Naive thymus-derived CD4-positive, alpha-beta T cell (primary cell): ENCODE measurements at places on chromosomes 2 and 18.
A peak's percentile ranks its signal among the peaks of the same experiment; 100 is the strongest.

GRCh38 chr18:12774982-12775381 lies 72.1 kb downstream of the PSMG2 start:
- H3K4me1 ChIP-seq: no peaks in the 10 kb centered on the region
- no peaks in the 10 kb centered on the region for H3K27me3 ChIP-seq
- peak overlapping the region; percentile 64 for H3K27ac ChIP-seq
- no peak for DNase-seq

DNA sequence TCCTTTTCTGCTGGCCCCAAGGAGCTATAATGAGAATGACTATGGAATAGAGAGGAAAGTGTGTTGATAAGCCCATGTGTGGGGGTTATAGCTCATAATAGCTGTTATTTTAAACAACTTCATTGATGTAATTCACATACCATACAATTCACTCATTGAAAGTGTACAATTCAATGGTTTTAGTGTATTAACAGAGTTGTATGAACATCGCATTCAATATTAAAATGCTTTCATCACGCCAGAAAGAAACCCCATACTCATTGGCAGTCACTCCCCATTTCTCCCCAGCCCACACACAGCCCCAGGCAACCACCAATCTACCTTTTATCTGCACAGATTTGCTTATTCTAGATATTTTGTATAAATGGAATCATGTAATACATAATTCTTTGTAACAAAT lies 139.6 kb upstream of the CYP1B1 start:
- no peak overlapping the region for H3K27ac ChIP-seq
- H3K4me1 ChIP-seq: no peaks in the 10 kb centered on the region
- no peak overlapping the region for H3K4me3 ChIP-seq
- H3K27me3 ChIP-seq: no peaks in the 10 kb centered on the region

- no peaks in the 10 kb centered on the region for H3K36me3 ChIP-seq
- no peak overlapping the region for H3K4me3 ChIP-seq
- no peak overlapping the region for H3K27ac ChIP-seq
- H3K27me3 ChIP-seq: no peaks in the 10 kb centered on the region
- no peaks in the 10 kb centered on the region for H3K4me1 ChIP-seq
These were observed 78.0 kb upstream of the PNPT1 start for GRCh38 chr2:55771612-55772011.

DNA sequence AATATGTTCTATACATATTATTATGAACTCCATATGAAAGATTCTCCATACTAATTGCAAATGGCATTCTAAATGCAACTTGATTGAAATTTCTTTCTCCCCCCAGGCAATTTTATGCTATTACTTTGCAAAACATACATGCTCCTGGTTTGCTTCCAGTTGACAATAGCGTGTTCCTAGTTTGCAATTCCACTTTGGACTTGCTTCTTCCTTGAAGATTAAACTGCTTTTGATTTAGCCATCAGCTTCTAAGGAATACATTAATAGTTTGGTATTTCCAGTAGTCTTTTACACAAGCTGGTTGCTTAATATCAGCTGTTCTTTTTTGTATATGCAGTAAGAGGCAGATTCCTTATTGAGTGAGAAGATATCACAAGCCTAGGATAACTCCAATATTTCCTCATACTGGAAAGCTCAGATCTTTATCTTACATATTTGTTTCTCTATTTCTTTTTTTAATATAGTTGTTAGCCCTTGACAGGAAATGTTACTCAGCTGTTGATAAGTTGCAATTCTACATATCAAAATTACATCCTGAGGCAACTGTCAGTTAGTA lies 1941.7 kb upstream of the LRRTM1 start:
- no peak for DNase-seq
- no peak overlapping the region for H3K4me3 ChIP-seq
- H3K27me3 ChIP-seq: no peaks in the 10 kb centered on the region
- no peaks in the 10 kb centered on the region for H3K36me3 ChIP-seq
- H3K27ac ChIP-seq: no peak overlapping the region
- H3K4me1 ChIP-seq: no peaks in the 10 kb centered on the region

- H3K36me3 ChIP-seq: no peaks in the 10 kb centered on the region
- H3K27ac ChIP-seq: no peak overlapping the region
These were observed 46.6 kb downstream of the BCL2L11 start for GRCh38 chr2:111167076-111167862.

DNA sequence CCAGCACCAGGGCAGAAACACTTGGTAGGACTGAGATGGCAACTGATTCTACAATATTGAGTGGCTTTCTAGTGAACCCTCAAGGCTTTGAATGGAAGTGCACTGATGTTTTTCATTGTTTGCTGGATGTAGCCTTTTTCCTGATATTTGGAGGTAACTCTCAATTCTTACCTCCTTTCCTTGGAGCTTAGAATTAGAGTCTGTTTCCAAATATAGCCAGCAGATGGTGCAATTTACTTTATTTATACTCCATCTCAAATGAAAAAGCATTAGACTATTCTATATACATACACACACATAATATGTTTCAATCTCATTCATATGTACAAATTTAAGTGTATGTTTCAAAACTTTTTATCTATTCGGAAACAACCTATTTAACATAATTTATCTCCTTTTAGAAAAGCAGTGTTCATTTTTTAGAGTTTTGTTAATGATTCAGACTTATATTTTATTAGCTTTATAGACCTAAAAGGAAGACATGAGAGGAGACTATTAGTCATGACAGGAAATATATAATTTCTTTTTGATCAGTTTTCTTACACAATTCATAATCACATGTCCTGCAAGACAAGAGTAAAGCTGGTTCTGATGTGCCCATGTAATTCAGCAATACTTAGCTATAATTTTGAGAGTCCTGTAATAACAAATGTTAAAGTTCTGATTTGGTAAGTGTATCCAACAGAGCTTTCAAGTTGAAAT lies 124.8 kb downstream of the NUP35 start:
- no peaks in the 10 kb centered on the region for H3K36me3 ChIP-seq
- no peak overlapping the region for H3K4me3 ChIP-seq
- DNase-seq: no peak
- no peak overlapping the region for H3K27ac ChIP-seq
- H3K27me3 ChIP-seq: no peaks in the 10 kb centered on the region
